ENCODE measurements at places on chromosomes 1 and 21. TPM values are rescaled to one million over a fixed set of nuclear protein-coding genes. Genes with fewer than 3 reads are reported as not detected.

RHD gene
- not detected for total RNA-seq

MPZL1 gene
- total RNA-seq = 15.4 TPM

FCRL4 gene
- total RNA-seq = not detected

ADGRB2 gene
- total RNA-seq = 0.56 TPM

GPR61 gene
- total RNA-seq = not detected

CHIA gene
- not detected for total RNA-seq

RAB13 gene
- total RNA-seq = 45.6 TPM

MTMR11 gene
- total RNA-seq = 0.51 TPM

PRELP gene
- total RNA-seq = not detected

ELAPOR1 gene
- 7.0 TPM for total RNA-seq

DNA sequence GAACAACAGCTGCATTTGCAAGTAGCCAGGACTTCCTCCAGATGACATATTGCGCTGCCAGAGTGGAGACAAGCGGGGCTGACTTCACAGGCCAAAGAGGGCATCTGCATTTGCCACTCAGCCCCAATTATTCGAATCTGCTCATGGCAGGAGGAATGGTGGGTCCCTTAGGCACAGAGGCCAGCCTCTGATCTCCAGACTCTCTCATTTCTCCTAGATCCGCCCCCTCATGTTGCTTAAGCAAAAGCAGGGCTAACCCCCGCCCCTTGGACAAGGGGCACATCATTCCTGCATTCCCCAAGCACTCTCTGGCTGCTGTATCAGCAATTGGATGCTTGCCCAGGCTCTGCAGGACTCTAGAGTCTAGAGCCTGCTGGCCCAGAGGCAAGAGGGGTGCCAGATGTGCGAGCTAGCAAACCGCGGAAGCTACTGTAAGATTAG, 262.4 kb downstream of the ST6GALNAC3 start:
- no peak for DNase-seq

DNA sequence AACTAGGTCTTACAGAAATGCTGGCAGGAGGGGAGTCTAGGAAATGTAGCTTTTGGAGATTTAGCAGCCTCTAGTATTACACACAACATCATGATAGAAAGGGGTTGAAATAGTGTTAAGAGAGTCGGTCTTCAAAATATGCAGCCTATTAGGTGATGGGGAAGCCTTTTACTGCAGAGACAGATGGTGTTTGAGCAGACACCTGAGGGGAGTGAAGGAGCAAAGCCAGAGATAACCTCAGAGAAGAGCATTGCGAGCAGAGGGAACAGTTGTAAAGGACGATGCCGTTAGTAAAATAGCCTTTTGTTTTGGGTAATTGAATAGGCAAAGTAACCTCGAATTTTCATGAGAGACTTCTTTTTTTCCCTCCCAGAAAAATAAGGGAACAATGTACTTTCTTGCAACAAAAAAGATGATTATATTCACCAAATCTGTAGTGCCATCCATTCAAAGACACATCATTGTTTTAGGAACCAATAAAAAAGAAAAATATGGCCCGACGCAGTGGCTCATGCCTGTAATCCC, 66.3 kb upstream of the KIF1B start:
- no peak for DNase-seq

- no peak for DNase-seq
Observed at GRCh38 chr1:161492827-161493226, 12.4 kb upstream of the FCGR2A start.

DNA sequence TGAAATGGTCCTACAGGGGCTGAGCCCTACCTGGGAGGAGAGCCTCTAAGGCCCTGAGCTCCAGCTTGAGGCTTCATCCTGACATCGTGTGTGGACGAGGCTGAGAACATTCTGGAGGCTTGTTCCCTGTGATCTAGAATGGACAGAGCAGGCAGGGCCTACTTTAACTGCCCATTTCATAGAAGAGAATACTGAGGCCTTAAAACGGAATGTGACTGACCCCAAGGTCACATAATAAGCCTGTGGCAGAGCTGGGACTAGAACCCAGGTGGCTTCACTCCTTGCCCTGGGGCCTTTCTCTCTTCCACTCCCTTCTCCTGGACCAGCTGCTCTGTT, 6.0 kb upstream of the SDC3 start:
- no peak for DNase-seq

- DNase-seq = no peak
Observed at GRCh38 chr1:104196136-104196535, 446.4 kb downstream of the AMY1C start.

DNA sequence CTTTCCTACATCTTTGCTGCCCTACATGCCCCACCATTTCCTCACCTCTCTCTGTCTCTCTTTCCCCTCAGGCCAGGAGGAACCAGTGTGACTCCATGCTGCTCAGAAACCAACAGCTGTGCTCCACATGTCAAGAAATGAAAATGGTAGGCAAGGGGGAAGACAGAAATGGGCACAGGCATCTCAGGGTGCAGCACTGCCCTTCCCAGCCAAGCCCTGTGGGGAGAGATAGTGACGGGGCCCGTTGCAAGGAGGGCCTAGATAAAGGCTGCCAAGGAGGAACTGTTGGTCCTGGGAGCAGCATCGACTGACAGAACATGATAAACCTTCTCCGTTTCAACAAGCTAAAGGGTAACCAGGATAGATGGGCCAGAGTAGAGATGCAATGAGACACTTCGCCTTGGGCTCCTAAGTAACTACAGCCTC, 12.5 kb upstream of the PIGC start:
- no peak for DNase-seq

DNA sequence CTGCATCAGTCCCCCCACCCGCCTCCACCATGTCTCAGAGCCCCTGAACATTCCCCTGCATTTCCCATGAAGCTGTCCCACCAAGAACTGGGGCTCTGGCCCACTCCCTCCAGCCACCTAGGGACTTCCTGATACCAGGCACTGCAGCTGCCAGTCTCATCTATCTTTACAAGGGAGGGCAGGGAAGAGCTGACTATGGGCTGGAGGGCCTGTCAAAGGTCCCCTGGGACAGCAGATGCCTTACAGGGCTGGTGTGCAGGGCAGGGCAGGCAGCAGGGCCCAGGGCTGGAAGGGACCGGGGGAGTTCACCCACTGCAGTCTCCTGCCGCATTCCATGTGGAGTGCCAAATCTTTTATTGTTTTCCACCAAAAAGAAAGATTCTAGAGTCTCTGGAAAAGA, 17.6 kb downstream of the SHISA4 start:
- DNase-seq = no peak

DNA sequence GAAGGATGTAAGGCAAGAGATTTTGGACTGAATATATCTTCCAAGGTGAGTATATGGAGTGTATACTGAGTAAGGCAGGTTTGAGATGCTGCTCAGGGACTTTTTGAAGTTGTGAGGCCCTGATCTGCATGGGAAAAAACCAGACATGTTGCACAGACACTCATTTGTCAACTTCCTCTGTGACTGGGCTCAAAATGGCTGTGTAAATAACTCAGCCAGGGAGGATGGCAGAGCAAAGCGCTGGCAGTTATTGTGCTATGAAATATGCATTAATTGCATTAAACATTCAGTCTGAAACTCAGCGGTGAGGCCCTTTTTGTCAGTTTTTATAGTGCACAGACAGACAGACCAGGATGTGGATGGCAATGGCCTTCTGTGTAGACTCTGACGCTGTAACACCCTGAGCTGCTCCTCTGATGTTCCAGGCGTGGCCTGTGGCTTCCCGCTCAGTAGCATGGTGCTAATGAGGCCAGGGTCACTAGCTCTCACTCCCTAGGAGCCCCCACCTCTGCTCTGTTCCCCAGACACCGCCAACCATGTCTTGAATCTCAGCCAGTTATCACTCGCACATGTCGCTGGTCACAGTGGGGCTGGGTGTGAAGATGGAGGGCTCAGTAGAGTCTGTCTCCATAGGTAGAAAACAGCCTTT, 307.0 kb upstream of the PROX1 start:
- no peak for DNase-seq

DNA sequence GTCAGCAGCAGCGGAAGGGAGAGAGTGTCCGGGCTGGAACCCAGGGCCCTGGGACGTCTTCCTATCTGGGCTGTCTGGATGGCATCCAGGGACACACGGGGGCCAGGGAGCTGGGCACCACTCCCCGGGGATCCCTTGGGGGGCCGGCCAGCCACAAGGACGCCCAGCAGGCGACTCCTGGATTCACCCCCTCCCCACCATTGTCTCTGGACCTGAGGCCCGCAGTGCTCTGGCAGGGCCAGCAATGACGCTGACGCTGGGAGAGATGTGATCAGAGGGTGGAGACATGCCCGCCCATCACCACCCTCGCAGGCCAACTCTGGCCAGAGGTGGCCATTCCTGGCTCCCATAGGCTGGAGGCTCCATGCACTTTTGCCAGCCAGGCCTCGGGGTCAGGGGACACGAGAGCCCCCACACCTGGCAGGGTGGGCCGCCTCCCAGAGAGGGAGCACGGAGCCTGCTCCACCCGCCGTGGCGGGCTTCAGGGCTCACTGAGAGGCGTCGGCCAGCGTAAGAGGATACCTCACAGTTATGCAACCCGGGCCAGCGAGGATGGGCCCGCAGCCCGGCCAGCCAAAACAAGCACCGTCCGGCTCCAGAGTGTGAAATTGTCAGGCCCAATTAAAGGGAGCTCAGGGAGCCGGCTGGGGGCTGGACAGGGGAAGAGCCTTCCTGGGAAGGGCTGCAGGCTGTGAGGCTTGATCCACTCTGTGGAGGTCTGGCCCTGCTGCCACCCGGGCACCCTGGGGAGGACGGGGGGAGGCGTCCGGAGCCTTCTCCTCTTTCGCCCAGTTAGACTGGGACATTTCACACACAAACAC, 10.3 kb downstream of the ACTRT2 start:
- DNase-seq = no peak

GRCh38 chr1:234322979-234323378, 50.3 kb upstream of the COA6 start:
- DNase-seq = peak; percentile 86

DNA sequence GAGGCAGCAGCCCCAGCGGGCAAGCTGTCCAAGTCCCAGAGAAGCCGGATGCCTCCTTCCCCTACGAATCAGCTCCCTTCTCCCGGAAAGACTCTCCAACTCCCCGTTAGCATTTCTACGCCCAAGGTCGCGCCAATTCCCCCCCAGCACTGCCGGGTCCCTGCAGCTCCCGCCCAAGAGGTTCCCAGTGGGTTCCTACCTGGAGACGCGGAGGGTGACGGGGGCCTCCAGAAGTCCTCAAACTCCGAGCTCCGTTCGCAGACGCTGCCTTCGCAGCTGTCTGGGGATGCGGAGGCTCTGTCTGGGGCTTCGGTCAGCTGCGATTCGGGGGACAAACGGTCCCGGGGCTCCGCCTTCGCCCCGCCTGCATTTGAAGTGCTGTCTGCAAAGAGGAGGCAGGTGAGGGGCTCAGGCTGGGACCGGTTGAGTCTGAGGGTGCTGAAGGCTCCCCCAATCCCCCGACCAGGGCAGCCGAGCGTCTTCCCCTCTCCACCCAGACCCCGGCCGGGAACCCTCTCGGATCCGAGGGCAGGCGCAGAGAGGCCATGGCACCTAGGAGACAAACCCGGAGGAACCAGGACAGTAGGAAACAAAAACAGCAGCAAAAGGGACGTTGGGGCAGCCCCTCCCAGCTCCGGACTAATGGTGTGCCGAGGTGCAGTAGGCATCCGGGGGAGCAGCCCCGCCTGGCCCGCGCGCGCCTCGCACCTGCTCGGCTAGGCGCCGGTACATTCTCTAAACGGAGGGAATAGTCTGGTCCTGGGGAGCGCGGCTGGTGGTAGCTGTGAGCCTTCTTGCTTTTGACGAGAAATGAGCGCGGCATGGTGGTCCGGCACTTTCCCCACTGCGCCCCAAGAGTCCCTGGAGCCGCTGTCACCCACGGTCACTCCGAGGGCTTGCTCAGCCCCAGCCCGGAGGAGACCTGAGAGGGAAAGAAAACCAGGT, 3.8 kb downstream of the GFI1 start:
- DNase-seq = peak; percentile 60

- no peak for DNase-seq
Observed at GRCh38 chr21:34034369-34035014, 38.9 kb upstream of the MRPS6 start.

- DNase-seq = no peak
Observed at GRCh38 chr1:16173447-16174260, 17.8 kb upstream of the EPHA2 start.

GRCh38 chr21:46149205-46149901, 6.0 kb downstream of the FTCD start:
- DNase-seq = no peak

GRCh38 chr1:50271337-50271736, 151.9 kb downstream of the DMRTA2 start:
- DNase-seq = no peak

- DNase-seq = peak; percentile 67
Observed at GRCh38 chr1:112298558-112298957, 97.5 kb upstream of the CTTNBP2NL start.

- DNase-seq = peak; percentile 82
Observed at GRCh38 chr21:45820171-45821091, 161.1 kb upstream of the COL6A1 start.

DNA sequence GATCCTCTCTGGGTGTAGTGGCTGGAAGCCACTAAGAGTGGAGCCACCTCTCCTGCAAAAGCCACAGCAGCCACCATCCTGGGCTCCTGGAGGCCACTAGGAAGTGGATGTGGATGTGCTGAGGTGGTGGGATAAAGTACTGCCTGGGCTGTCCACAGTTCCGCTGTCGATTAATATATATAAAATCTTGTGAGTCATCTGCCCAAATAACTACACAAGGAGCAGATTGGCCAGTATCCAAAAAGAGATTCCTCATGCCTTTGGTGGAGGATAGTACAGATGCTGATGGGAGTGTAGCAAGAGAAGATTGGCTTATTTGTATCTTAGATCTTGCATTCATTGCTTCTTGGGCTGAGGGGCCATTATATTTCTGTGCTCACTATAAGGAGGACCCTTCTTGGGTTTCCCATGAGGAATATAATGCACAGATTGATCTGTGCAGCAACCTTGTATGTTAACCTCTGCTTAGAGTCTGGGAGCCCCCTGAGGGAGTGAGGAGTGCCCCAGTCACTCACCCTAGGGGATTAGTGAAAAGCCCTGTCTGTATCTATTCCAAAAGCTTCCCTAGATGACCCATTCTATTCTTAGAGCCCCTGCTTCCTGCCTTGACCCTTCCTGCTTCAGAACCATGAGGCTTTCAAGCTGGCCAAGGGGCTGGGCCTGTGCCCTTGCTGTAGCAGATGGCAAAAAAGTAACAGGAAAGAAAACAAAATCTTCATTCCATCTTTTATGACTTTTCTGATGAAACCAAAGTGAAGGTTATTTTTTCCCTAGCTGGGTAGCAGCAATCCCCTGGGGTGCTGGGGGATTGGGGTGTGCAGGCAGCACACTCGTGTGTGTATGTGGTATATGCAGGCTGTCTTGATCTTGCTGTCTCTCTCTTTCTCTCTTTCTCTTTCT, 31.7 kb downstream of the RCSD1 start:
- no peak for DNase-seq

DNA sequence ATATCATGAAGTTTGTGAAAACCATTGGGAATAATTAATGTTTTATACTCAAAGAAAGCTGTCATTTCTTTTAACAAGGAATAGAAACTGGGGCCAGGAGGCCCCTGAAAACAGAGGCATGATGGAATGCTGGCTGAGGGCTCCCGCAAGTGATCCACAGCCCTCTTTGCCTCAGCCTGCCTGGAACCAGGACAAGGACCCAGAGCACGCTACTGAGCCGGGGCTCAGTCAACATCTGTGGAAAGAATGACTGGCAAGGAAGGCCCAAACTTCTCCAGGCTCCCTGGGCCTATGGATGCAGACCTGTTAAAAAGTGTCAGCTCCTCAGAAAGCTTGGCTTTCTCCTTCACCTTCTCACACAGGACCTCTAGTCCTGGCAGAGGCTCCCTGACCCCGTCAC, 32.6 kb downstream of the COLGALT2 start:
- DNase-seq = no peak

GRCh38 chr1:210236386-210236839, 3.8 kb downstream of the SERTAD4 start:
- DNase-seq = no peak

- DNase-seq = no peak
Observed at GRCh38 chr1:65153635-65154034, 5.6 kb downstream of the AK4 start.

All from activated CD8-positive, alpha-beta T cell treated with anti-CD3 and anti-CD28 coated beads for 36 hours (primary cell).